Neuronal stem cell (in vitro differentiated cells): ENCODE measurements at places on chromosomes 5 and 9.

DNA sequence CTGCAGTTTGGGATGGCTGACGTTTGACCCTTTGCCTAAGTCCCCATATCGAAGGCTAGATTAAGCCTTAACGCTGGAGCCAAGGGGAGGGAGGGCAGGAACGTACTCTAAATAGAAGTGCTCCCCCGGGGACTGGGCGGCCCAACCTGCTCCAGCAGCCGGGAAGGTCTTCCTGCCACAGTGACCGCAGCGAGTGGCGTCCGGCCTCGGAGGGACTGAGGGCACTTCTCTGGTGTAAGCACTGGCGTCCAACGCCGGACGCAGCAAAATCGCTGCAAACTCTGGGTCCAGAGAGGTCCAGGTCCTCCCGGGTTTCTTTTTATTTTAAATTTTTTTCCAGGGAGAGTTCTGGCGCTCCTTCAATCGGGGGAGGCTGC is 505 bp upstream of the ACER2 start:
- no peak for DNase-seq

GRCh38 chr5:13115476-13115875 is 829.0 kb downstream of the DNAH5 start:
- DNase-seq, result no peak

- no peak for DNase-seq
Measured at GRCh38 chr9:124776618-124776953, 347 bp upstream of the OLFML2A start.

DNA sequence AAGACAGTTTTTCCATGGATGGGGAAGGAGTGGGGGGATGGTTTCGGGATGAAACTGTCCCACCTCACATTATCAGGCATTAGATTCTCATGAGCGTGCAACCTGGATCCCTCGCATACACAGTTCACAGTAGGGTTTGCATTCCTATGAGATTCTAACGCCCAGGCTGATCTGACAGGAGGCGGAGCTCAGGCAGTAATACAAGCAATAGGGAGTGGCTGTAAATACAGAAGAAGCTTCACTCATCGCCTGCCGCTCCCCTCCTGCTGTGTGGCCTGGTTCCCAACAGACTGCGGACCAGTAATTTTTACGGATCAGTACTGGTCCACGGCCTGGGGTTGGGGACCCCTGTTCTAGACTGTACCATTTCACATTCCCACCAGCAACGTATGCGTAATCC is 68.3 kb upstream of the OTULINL start:
- DNase-seq, result no peak

GRCh38 chr9:129561594-129562281 is 59.2 kb downstream of the C9orf50 start:
- no peak for DNase-seq

- no peak for DNase-seq
Measured at GRCh38 chr9:132997591-132997990, 19.1 kb downstream of the GFI1B start.

DNA sequence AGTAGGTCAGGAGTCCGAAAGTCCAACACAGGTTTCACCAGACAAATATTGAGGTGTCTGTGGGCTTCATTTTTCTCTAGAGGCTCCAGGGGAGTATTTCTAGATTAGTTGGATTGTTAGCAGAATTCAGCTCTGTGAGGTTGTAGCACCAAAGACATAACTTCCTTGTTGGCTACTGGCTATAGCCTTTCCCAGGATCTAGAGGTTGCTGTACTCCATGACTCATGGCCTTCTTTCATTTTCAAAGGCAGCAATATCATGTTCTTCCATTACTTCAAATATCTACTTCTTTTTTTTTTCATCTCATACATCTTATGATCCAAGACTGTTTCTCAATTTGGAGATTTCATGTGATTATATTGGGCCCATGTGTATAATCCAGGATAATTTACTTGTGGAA is 404.0 kb upstream of the FAM174A start:
- no peak for DNase-seq

- no peak for DNase-seq
Measured at GRCh38 chr5:122985954-122986721, 50.4 kb downstream of the PPIC start.

- DNase-seq, result no peak
Measured at GRCh38 chr5:160991205-160991604, 139.2 kb upstream of the ATP10B start.

GRCh38 chr9:114285166-114285867 is 37.6 kb upstream of the ORM1 start:
- no peak for DNase-seq

GRCh38 chr9:131348631-131349521 is 45.0 kb upstream of the PRRC2B start:
- no peak for DNase-seq

DNA sequence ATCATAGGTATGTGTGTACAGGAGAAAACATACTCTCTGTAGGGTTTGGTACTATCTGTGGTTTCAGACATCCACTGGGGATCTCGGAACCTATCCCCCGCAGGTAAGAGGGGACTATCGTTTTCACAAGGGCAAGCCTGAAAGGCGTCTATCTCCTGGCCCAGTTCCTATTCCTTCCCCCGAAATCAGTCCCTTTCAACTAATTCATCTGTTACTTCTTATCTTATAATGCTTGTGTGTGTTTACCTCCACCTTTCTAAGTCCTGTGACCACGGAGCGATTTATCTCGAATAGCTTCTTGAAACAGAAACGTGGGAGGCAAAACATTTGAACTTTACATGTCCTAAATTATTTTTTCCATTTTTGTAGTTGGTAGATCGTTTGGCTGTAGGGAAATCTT is 11.4 kb downstream of the ABO start:
- no peak for DNase-seq

- DNase-seq, result no peak
Measured at GRCh38 chr9:78320875-78321496, 24.1 kb downstream of the PSAT1 start.

DNA sequence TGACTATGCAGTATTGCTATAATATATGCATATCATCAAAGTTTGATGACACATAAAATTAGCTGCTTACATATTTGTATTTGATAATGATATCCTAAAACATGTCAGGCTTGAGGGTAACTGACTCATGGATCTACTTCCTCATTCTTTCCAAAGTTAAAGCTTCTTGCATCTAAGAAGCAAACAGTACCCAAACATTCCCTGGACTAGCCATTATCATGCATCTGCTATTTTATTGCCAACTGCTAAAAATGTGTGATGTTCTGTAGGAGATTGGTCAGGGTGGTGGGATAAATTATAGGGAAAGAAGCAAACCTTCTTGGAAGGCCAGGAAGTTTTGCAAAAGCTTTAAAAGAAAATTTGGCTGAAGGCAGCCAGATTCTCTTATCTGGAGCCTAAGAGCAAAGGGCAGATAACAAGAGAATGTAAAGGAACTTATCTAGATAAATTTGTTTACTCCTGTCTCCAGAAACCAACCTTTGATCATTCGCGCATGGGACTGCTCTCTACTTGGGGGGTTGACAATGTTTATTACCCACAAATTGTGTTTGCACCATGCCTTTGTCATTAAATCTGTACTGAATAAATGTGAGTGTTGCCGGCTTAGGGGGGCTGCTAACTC is 604.1 kb upstream of the TLE4 start:
- no peak for DNase-seq

GRCh38 chr9:74672237-74672636 is 175.1 kb downstream of the RORB start:
- DNase-seq, result no peak
